ENCODE measurements at places on chromosomes 4 and X.

GRCh38 chr4:152485726-152486276, 50.1 kb downstream of the FBXW7 start:
- DNase-seq: no peak

DNA sequence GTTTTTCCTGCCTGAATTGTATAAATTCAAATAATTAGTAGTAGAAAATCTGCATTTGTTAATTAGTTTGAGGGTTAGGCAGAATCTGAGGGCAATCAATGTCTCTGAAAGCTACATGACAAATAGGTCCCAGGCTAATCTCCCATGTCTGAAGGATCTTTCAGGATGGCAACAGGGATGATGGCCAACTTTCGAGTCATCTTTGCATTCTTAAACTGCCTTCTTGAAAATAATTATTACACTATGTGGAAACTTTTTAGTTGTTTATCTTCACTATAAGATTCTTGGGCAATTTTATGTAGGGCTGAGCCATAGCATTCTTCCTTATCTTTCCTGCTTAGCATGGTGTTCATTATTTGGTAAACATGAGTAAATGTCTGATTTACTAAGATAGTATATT, 490.3 kb upstream of the EPHA5 start:
- DNase-seq: no peak

DNA sequence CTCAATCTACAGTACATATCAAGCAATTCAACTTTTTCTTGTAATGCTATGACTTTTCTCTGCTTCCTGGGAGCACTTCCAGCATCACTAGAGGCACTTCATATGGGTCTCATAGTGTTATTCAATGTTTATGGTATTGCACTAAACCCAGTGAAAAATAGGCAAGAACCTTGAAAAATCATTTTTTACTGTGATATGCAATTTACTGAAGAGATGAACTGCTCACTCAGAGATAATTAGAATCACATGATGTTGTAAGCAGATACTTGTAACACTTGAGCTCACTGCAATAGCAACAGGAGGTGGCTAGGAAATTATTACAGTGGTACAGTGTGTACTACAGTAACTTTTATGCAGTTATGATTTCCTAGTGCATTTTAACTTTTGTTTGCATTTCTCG, 93.3 kb downstream of the RASGEF1B start:
- no peak for DNase-seq

GRCh38 chr4:71697031-71697430, 86.8 kb downstream of the GC start:
- DNase-seq: no peak

DNA sequence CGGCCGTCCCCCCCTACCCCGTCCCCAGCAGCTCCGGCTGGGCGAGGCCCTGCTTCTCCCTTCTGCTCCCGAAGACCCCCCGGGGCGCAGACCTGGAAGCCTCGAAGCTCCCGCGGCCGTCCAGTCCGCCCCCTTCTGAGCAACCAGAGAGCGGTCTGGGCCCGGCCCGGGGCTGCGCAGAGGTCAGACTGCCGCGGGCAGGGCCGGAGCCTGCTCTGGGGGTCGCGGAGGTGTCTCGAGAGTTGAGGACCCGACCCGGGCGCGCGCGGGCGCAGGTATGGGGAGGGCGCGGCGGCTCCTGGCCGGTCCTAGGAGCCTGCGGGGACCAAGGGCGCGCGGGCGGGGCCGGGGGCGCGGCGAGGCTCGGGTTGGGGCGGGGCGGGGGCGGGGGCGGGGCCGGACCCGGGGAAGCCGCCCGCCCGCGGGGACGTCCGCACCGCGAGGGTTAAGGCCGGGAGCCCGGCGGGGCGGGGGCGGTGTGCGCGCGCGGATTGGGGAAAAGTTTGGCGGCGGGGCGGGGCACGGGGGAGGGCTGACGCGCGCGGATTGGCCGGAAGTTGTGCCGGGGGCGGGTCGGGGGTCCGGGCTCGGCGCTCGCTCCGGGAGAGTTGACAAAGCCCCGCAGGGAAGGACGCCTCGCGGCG, at the start of gene FGFRL1:
Gene FGFRL1, plus strand, starts transcription at position 605 of the 644 bp plus-strand sequence. CDS start 860 bp downstream, outside the sequence.
- DNase-seq: no peak

DNA sequence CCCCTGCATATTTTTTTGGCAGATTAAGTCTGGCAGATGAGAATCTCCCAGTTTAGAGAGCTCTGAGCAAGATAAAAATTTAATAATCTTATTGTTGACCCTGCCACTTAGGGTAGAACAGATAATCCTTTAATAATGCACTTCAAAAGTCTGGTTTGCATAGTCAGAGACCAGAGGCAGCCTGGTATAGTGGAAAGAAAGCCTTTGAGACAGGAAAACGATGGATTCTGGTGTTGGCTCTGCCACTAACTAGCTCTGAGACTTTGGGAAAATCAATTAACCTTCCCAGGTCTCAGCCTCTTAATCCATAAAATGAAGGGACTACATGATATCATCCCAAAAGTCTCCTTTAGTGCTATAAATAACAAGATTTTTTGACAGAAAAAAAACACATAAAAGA, 824.5 kb downstream of the STIM2 start:
- DNase-seq: no peak

DNA sequence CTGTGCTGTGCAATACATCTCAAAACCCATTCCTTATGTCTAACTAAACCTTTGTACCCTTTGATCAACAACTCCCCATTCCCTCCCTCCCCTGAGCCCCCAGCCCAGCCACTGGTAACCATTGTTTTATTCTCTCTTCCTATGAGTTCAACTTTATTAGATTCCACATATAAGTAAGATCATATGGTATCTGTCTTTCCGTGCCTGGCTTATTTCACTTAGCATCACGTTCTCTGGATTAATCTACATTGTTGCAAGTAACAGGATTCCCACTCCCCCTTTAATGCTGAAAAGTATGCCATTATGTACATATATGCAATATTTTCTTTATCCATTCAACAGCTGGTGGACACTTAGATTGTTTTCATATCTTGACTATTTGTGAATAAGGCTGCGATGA, 119.4 kb downstream of the RNF150 start:
- no peak for DNase-seq

- DNase-seq: no peak
These were observed 424.2 kb downstream of the PDGFC start for GRCh38 chr4:156547439-156547838.

DNA sequence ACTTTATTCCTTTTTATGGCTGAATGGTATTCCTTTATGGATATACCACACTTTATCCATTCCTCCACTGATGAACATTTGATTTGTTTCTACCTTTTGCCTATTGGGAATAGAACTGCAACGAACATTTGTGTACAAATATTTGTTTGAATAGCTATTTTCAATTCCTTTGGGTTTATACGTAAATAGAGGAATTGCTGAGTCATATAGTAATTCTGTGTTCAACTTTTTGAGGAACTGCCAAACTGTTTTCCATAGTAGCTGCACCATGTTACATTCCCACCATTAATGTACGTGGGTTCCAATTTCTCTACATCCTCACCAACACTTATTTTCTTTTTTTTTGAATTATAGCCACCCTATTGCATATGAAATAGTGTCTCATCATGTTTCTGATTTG, 156.5 kb upstream of the ATP6AP2 start:
- no peak for DNase-seq

DNA sequence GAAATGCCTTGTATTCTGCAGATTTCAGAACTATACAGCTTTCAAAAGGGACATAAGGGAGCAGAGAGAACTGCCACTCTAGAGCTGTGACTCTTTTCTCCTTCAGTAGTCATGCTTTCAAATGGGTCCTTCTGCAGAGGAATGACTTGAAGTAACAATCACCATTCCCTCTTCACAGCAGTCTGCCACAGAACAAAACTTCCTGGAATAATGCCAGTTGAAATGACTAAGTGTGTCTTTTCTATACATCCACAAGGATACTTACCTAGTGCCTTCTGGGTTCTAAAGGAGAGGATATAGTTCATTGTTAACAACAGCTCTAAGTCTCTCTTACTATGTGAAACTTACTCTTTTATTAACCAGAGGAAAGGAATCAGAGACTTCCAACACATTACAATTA, 515.4 kb upstream of the ATOH1 start:
- peak; percentile 40 for DNase-seq

- no peak for DNase-seq
These were observed 228.6 kb upstream of the TACR3 start for GRCh38 chr4:103948244-103949018.

GRCh38 chrX:47815901-47816845, 20.5 kb upstream of the ZNF81 start:
- DNase-seq: no peak

DNA sequence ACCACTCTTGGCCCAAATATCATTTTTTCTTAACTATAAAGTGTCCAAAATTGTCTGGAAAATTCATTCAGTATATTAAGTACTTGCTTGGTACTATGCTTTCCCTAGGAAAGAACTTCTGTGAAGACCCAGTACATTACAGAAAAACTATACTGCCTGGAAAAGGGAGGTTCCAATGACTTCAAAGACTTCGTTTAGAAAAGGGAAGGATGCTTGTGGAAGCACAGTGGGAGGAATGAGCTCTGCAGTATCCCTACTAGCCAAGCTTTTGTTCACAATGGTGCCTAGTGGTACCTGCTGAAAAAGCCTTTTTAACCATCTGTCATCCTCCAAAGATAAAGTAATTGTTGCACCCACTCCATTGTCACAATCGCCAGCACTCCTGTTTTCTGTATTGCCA, 7.2 kb downstream of the TEC start:
- DNase-seq: no peak

GRCh38 chr4:25978327-25978726, 64.3 kb downstream of the SMIM20 start:
- DNase-seq: no peak

GRCh38 chr4:17030543-17030942, 132.1 kb upstream of the LDB2 start:
- no peak for DNase-seq

DNA sequence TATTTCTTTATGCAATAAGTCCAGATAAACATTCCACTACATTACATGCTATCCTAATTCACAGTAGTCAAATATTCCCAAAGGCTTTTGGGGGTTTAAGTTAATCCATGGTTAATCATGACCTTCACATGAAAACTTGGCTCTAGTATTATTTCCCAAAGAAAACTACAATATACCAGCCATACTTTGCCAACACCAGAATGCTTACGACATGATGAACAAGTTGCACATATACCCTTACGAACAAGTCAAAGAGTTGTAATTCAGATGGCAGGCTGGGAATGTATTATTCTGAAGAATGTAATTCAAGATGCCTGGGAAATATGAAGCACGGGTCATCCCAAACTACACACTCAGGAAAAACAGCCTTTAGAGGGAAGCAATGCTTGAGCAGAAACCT, 499.6 kb downstream of the PPARGC1A start:
- no peak for DNase-seq

GRCh38 chrX:64394059-64394873, 986 bp downstream of the MTMR8 start:
- DNase-seq: no peak

GRCh38 chr4:36006226-36006625, 238.1 kb downstream of the ARAP2 start:
- no peak for DNase-seq

DNA sequence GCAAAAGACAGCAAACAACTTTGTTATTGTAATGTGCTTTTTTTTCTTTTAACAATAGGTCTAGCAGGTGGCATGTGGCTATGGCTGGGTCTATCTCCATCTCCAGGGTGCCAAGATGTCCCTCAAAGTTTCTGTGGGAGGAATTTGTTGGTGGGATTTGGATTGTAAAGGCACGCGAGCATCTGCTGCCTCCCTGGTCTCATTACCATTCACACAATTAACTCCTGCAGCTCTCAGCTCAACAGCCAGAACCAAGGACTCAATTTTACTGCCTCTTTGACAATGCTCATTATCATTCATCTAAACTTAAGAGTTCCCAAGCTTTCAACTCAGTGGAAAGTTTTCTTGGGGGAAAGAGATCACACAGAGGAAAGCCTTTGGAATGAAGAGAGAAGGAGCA, 10.9 kb upstream of the PCDH18 start:
- DNase-seq: no peak

GRCh38 chr4:100605144-100605543, 87.3 kb upstream of the EMCN start:
- no peak for DNase-seq

- DNase-seq: no peak
These were observed 33.8 kb downstream of the PRKX start for GRCh38 chrX:3679669-3680068.

GRCh38 chrX:119093991-119094735, 21.4 kb downstream of the CT47C1 start:
- DNase-seq: no peak

DNA sequence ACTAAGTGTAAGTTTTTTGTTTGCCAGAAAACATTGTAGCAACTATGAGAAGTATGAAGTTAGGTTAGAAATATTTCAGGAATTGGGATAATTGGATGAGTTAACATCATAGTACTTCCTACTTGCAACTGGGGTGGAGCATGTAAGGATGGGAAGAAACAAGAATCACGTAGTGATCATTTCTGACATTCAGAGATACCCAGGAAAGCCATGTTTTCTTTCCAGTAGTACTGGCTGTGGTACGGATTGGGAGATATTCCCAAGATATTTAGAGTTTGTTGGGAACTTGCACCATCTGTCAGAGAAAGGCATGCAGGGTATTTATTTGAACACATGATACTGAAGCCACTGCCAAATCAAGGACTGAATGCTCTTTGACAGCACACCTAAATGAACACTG, 87.6 kb upstream of the SLC4A4 start:
- DNase-seq: no peak

DNA sequence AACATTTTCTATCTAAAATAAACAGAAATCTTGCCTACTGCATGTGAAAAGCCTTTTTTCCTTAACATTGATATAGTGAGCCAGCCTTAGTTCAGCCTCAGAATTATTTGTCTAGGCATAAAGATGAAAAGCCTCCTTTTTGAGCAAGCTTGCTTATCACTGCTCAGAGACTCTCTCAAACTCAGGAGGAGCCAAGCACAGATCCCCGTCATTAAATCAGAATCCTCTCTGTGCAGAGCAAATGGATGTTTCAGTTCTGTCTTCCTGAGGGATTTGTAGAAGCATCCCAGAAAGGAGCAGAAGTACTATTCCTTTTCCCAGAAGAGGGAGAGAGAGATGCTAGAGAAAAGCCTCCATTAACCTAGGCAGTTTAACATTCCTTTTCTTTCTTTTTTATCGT, 186.9 kb upstream of the LNX1 start:
- no peak for DNase-seq

DNA sequence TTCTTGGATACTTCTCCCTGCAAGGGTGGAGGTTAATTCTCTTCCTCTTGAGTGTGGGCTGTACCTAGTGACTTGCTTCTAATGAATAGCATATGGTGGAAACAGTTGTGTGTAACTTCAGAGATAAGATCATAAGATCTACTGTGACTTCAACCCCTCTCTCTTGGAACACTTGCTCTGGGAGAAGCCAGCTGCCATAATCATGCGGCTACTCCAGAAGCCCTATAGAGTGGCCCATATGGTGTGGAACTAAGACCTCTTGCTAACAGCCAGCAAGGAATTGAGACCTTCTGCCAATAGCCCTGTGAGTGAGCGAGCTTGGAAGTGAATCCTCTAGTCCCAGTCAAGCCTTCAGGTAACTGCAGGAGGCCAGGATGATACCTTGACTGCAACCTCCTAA, 81.1 kb downstream of the RBMX2 start:
- DNase-seq: peak; percentile 6

GRCh38 chr4:142944565-142944964, 98.5 kb upstream of the INPP4B start:
- no peak for DNase-seq
